ENCODE measurements at places on chromosomes 7 and 10.
A peak's percentile ranks its signal among the peaks of the same experiment; 100 is the strongest.

- no peak for DNase-seq
These were observed 274.5 kb downstream of the ADK start for GRCh38 chr10:74425456-74426001.

DNA sequence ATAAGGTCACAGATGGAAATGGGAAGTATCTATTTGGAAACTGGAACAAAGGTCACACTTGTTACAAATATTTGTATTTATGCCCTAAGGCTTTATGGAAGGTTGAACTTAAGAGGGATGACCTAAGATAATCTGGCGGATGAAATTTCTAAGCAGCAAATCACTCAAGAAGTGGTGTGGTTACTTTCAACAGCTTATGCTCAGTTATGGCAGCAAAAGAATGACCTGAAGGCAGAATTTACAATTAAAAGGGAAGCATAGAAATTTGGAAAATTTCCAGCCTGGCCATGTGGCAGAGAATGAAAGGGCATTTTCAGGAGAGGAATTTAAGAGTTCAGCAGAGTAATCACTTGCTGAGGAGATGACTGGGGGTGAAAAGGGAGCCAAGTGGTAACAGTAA, 95.8 kb upstream of the TNS3 start:
- no peak for DNase-seq

GRCh38 chr7:86657948-86658347, 14.2 kb downstream of the GRM3 start:
- DNase-seq = no peak

DNA sequence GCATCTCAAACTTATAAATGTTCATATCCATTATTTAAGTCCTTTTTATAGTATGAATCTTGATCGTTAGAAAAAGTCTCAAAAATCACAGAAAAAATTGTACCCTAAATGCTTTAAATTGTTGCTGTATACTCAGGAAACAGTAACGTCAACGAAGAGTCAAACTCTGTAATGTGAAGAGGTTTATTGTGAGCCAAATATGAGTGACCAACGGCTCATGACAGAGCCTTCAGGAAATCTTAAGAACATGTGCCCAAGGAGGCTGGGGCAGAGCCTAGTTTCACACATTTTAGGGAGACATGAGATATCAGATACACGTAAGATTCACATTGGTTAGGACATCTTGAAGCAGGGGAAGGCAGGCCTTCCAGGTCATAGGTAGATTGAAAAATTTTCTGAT, 86.1 kb downstream of the PIP4K2A start:
- no peak for DNase-seq

DNA sequence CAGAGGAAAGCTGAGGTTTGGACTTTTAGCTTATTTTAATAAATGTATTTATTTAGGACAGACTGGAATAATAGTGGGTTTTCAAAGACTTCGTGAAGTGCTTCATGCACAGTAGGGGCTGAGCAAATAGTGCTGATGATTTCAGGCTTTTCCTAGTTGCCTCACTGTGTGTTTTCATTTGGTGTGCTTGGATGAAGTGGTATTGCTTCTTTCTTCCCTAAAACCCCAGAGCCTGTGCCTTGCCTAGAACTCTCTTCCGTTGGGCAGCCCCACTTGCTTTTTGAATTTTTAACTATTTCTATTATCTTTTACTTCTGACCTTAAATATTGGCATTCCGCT, 49.6 kb downstream of the ARID5B start:
- DNase-seq = no peak

DNA sequence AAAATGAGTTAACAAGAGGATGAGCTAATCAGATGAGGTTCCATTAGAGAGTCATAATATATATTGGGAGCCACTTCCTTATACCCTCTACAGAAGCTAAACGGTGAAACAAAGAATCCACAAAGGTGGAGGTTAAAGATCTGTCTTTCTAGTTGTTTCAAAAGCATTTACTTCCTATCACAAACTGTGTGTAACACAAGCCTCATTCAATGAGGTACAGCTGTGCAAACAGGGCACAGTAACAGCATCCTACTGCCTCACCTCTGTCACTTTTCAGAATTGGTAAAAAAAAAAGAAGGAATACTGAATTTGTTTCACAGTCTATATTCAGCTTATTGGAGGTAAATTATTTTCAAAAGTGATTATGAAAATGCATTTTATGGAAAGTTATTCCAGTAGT, 128.7 kb downstream of the AGMO start:
- no peak for DNase-seq

GRCh38 chr7:92360387-92360786, 86.9 kb upstream of the GATAD1 start:
- no peak for DNase-seq

DNA sequence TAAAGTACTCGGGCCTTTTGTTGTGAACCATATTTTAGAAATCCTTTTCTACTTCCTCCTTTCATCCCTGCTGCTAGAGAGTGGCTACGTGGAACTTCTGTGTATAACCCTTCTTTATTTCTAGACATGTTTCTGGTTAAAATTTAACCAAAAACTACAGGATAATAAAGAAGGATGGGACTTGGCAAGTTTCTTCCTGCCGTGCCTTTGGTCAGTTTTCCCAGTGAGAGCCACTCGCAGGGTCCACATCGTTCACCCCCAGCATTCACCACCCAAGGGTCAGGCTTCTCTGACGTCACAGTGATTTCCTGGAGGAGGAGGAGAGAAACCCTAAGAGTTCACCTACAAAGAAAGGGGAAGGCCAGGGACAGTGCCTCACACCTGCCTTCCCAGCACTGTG, 45.4 kb downstream of the NKX6-2 start:
- no peak for DNase-seq

- DNase-seq = no peak
These were observed 74.1 kb upstream of the KCNMA1 start for GRCh38 chr10:77711683-77712049.

GRCh38 chr10:23413629-23414089, 25.2 kb upstream of the OTUD1 start:
- DNase-seq = no peak

GRCh38 chr7:55623617-55624016, 51.3 kb upstream of the VOPP1 start:
- no peak for DNase-seq

GRCh38 chr10:97553575-97554031, 19.0 kb upstream of the ANKRD2 start:
- DNase-seq = peak; percentile 32

- no peak for DNase-seq
These were observed 46.4 kb upstream of the ENO4 start for GRCh38 chr10:116802876-116803275.

GRCh38 chr7:48244864-48245271, 73.6 kb downstream of the ABCA13 start:
- DNase-seq = no peak

DNA sequence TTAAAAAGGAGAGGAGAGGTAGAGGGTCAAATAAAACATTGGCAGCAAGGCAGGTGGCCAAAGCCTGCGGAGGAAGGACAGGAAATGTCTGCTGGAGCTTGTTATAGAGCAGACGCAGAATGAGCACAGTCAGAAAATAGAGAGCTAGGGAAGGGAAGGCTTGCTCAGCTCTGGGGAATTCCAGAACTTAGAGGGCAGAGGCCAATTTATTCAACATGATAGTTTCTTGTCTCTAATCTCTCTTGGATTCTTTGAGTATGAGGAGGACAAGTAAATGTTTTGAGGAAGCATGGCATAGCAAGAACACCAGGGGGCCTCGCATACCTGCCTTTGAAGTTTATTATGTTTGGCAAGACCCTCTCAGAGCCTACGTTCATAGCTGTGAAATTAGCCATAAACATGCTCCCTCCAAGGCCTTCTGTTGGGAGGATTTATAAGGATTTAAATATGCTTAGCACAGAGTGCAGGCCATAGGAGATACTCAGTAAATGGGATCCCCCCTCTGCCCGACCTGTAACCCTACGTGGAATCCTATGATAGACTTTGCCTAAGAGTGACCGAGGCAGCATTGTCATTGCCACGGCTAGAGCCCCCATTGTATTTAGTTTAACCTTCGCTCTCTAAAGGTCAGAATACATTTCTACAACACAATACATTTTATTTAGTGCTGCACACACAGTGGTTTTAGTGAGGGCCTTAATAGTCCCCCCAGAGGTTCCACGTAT, 293.9 kb downstream of the CCDC3 start:
- DNase-seq = no peak

GRCh38 chr7:101618207-101618839, 10.8 kb downstream of the MYL10 start:
- no peak for DNase-seq

GRCh38 chr10:132363376-132363775, 31.4 kb downstream of the LRRC27 start:
- no peak for DNase-seq

DNA sequence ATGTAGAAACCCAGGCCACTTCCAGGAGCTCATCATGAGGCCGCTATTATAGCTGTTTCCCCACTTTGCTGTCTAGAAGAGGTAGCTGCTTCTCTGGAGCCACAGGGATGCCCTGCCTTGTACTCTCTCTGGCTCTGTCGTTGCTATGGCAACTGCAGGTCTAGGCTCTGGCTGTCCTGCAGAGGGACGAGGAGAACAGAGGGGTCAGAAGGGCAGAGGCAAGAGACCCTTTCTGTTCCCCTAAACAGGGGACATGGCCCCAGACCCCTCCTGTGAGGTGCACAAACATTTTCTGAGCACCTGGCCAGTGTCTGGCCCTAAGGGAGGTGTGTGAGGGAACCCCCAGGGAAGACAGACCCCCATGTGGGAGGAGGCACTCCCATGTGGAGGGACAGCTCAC, 31.4 kb downstream of the ITPRIP start:
- DNase-seq = no peak

GRCh38 chr7:80231707-80232106, 97.1 kb downstream of the GNAI1 start:
- DNase-seq = no peak

DNA sequence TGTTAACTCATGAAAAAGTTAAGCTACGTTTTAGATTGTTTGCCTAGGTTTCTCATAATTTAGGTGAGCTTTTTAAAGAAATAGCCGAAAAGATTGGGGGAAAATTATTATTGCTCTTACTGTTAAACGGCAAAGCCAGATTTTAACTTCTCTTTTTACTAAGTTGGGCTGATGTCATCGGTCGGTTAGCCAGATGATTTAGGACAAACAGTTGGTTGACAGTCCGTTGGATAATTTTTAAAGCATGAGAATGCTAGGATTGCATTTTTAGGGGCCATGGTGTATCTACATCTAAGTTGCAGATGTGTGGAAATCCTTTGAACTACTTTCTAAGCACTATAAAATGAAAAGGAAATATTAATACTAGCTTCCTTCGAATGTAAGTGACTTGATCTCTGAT, 280.9 kb upstream of the AKR1E2 start:
- DNase-seq = no peak

GRCh38 chr7:49980465-49980864, 112.6 kb downstream of the ZPBP start:
- DNase-seq = no peak

- DNase-seq = no peak
These were observed 163.3 kb downstream of the IPMK start for GRCh38 chr10:58104351-58104751.

DNA sequence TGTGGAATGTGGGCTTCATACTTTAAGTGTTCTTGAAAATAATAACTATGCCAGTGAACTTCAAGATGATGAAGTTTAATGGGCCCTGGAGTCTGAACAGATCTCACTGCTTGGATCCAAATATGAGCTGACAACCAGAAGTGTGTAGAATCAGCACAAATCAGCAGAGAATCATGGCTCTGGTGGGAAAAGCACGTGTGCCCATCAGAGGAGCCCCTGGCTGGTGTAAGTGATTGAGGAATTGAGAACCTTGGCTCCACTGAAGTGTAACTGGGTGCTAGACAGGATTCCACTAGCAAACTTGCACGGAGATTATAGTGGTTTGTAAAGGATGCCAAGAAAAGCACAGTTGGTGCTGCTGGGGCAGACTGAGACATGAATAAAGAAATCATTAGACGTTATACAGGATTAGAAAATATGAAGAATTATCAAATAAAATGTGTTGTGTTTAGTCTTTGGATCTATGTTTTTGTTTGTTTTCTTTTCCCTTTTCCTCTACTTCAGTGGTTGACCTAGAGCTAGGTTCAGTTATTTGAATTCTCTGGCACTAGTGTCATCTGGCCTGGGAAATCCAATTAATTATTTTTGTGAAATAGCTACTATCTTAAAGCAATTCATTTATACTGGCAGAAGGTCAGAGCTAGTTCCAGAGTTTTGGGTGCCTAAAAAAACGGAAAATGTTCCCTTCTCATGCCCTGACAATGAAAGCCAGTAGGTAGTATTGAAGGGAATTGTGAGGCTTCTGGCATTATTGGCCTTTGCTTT, 175.7 kb upstream of the MEOX2 start:
- no peak for DNase-seq

DNA sequence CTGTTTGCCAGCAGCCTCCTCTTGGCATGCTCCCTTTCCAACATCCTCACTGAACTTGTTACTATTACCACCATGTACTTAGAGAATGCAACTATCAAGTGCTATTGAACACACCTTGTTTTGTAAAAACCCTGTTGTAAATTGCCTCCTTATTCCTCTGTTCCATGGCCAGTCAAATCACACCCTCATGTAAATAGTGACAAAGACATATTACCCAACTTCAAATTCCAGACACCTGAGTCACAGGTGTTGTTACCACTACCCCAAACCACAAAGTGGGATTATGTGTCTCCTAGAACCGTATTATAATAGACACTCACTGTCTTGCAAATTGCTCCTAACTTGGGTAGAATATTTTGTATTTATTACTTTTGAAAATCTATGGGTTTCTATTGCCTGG, 263.2 kb upstream of the C7orf33 start:
- no peak for DNase-seq

DNA sequence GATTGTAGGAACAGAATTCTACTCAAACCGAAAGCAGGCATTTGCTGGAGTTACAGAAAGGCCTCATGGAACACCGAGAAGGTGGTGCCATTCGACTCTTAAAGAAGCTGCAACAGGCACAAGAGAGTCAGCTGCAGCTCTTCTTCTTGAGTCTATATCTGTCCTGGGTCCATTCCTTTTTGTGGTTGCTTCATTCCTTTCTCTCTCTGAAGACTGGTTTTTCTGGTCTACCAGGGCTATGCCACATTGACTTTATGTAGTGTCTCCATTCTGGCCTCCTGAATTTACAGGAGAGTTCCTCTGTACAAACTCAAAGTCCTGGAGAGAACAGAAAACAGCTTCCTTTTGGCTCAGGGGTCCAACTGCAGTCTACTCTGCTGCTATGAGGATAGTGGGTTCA, 132.8 kb downstream of the CFTR start:
- DNase-seq = no peak
